SK-N-SH treated with all-trans-retinoic acid at 6 μM for 48 hours (cell line): ENCODE measurements at places on chromosomes 1 and 21.

DNA sequence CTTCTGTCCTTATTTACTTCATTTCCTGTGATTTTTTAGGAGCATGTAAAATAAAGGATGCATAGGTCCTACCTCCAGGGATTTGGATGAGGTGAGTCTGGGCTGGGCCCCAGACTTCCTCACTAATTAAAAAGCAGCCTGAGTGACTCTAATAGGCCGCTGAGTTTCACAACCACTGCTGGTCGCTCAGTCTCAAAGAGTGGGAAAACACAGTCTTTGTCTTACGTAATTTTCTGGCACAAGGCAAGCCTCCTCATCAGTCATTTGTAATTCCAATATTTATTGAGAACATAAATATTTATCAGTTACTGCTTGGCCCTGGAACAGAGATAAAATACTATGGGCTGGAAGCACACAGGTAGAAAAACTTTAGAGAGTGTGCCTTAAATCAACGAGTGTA is 195.4 kb upstream of the RUNX1 start:
- no peak for ATAC-seq

DNA sequence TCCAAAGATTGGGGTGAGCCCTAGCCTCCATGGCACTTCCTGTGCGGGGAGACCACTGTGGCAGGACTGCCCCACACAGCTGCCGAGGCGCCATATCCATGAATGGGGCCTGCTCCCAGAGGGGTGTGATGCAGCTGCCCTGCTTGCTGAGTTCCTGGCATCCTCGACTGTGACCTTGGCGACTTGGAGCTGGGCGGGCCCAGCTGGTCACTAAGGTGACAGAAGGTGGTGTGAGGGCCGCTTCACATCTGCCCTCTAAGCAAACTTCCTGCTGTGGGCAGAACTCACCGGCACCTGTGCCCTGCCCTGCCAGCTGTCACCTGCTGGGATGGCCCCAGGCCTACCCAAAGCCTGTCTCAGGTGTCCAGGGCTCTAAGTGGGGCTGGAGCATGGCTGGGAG is 9.0 kb downstream of the TMEM61 start:
- no peak for ATAC-seq

GRCh38 chr1:207103892-207104373 is at the start of gene C4BPA:
C4BPA (plus strand) TSS chr1:207104233; CDS start chr1:207113026, 8,793 bp downstream.
- no peak for ATAC-seq

GRCh38 chr1:204563307-204563706 is 47.1 kb downstream of the MDM4 start:
- no peak for ATAC-seq

GRCh38 chr1:87583459-87583858 is 254.8 kb downstream of the LMO4 start:
- ATAC-seq = peak; percentile 80

- no peak for ATAC-seq
Measured at GRCh38 chr1:24908591-24909259, 21.4 kb downstream of the RUNX3 start.

GRCh38 chr1:188761226-188761625 is 1716.4 kb downstream of the BRINP3 start:
- no peak for ATAC-seq

DNA sequence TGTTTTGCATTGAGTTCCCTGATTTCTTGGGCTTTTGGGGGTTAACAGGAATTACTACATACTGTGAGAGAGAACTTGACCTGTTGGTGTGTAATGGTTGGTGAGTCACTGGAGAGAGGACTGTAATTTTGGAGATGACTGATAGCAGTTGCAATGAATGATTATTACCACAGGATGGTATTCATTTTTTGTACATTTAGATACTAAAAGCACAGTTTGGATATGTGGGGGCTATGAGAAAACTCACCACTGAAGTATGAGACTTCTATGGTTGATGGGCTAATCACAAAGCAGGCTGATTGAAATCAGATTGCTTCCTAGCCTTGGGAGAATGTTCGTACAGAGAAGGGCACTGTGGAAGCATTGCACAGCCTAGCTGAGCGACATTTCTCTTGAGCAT is 1571.3 kb upstream of the PRMT6 start:
- peak; percentile 73 for ATAC-seq

DNA sequence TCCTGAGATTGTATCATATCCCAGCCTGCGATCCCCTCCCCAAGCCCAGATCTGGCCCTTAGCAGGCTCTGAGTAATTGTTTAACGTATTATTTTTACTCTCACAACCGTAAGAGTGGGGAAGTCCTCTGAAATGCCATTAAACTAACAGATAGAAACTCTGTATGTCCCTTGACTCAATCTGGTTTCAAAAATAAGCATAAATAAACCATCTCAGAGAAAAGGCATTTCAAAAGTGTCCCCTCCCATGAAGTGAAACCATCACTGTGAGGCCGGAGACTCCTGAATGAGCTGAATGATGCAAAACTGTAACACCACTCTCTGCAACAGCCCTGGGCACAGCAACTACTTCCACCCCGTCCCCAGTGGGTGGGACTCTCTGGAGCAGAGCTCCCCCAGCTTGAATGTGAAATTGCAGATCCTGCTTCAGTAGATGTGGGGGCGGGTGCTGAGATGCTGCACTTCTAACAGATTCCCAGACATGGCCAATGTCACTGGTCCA is 104.1 kb downstream of the SYF2 start:
- no peak for ATAC-seq

DNA sequence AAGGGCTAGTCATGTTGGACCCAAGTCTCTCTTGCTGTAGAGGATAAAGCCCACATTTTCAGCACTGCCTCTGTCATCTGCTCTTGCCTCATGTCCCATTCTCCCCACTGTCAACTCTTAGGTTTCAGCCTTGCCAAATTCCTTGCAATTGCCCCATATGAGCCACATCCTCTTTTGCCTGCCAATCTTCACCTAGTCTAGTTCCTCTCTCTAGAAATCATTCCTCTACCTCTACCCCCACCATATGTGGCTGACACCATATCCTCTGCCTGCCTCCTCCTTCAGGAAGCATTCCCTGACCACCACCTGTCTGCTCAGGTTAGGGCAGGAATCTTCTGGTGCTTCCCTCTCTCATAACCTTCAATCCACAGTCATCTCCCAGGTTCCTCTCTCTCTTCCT is 38.2 kb downstream of the SLC9A1 start:
- ATAC-seq = no peak

- ATAC-seq = no peak
Measured at GRCh38 chr1:225872075-225872430, 10.1 kb downstream of the TMEM63A start.

DNA sequence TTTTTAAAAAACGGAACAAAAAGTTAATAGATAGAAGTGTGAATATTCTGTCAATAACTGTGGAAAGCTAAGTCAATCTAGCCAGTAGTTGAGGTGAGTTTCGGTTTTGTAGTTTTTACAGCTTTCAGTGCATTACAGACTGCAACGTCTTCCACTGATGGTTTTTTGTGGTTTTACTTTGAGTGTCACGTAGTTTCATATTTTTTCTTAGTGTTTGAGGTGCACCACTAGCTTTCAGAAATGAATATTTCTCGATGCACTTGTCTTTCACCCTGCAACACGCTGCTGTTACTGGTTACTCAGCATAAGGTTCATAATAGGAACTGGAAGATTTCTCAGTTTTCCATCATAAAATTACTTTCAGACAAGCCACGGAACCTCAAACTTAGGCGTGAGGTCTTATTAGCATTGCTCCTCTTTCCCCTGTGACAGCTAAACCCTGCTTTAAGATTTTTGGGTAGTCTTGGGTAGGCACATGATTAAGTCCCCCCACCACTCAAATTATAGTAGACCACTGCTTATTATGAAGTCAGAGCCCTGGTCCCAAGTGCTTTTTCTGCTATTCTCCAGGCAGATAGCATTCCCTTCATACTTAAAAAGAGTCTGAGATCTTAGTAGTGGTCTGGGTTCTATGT is 1412.7 kb downstream of the KCNT2 start:
- ATAC-seq = peak; percentile 78

DNA sequence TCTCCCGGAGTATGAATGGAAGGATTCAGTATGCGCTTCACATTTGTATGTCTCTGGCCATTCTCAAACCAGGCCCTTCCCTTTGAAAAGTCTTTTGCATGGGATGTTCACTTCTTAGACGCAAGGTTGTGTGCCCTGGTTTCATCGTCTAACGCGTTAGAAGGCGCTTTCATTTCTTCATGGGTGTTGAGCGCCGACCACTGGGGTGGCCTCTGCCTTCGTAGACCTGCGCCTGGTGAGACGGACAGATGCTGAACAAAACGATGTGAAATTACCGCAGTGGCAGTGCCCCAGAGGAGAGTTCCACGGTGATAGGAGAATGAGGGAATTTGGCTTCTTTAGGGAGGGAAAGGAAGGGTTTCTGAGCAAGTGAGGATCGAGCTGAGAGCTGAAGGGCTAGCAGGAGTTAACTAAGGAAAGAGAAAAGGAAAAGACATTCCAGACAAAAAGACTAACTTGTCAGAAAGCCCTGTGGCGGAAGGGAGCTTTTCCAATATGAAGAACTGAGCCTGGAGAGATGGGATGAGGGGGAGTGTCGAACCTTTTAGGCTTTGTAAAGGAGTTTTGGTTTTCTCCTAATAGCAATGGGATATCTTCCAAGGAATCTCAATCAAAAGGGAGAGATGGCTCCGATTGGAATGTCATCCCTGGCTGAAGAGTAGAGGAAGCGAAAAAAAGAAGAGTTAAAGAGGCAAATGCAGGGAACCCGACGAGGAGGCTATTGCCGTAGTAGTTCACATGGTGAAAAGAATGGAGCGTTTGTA is 951 bp downstream of the GGPS1 start:
- ATAC-seq = peak; percentile 22
